ENCODE measurements at places on chromosomes 7 and 10. TPM values are rescaled to one million over a fixed set of nuclear protein-coding genes. Genes with fewer than 3 reads are reported as not detected.

Gene REEP3
- 18.4 TPM for total RNA-seq

Gene WNT8B
- total RNA-seq = not detected

Gene HOXA4
- total RNA-seq = 3.2 TPM

Gene PLPP4
- total RNA-seq = 0.62 TPM

Gene PLAC9
- 137 TPM for total RNA-seq

Gene HOXA6
- 5.6 TPM for total RNA-seq

Gene MRPL43
- total RNA-seq = 61.0 TPM

Gene CHST3
- total RNA-seq = 12.3 TPM

Gene CFAP69
- total RNA-seq = 3.6 TPM

Gene FAM171A1
- total RNA-seq = 19.6 TPM

Gene OR2A5
- total RNA-seq = not detected

Data from muscle of leg (tissue), 16 donors.